ENCODE measurements at places on chromosomes 1 and 21.

DNA sequence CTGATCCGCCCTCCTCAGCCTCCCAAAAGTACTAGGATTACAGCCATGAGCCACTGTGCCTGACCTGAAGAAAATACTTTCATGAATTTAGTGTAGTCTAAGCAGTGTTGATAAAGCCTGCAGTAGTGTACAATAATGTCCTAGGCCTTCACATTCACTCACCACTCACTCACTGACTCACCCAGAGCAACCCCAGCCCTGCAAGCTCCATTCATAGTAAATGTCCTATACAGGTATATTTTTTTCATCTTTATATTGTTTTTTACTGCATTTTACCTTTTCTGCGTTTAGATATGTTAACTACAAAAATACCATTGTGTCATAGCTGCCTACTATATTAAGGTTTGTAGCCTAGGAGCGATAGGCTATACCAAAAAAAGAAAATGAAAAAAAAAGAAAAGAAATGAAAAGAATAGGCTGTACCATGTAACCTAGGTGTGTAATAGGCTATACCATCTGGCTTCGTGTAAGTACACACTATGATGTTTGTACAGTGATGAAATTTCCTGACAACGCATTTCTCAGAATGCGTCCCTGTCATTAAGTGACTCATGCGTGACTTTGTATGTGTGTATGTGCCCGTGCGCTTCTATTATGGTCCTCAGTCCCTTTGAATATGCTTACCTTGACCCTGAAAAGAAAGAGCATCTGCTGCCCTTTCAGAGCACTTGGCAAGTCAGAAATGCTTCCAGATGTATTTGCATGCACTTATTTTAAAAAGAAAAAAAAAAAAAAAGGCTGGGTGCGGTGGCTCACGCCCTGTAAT, 9.2 kb upstream of the SLAMF8 start:
- DNase-seq = no peak

DNA sequence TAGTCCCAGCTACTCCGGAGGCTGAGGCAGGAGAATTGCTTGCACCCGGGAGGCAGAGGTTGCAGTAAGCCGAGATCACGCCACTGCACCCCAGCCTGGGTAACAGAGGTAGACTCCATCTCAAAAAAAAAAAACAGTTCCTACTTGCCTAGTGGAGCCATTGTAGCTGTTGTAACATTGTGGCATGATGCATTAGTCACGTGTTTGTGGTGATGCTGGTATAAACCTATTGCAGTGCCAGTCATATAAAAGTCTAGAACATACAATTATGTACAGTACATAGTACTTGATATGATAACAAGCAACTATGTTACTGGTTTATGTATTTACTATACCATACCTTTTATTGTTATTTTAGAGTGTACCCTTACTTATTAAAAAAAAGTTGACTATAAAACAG, 16.2 kb downstream of the KYAT3 start:
- no peak for DNase-seq

- DNase-seq = no peak
Observed at GRCh38 chr1:156247460-156248322, at the start of gene PAQR6. Gene PAQR6, minus strand, starts transcription at chr1:156248056. Its CDS starts 1,325 bp downstream, at chr1:156246731.

DNA sequence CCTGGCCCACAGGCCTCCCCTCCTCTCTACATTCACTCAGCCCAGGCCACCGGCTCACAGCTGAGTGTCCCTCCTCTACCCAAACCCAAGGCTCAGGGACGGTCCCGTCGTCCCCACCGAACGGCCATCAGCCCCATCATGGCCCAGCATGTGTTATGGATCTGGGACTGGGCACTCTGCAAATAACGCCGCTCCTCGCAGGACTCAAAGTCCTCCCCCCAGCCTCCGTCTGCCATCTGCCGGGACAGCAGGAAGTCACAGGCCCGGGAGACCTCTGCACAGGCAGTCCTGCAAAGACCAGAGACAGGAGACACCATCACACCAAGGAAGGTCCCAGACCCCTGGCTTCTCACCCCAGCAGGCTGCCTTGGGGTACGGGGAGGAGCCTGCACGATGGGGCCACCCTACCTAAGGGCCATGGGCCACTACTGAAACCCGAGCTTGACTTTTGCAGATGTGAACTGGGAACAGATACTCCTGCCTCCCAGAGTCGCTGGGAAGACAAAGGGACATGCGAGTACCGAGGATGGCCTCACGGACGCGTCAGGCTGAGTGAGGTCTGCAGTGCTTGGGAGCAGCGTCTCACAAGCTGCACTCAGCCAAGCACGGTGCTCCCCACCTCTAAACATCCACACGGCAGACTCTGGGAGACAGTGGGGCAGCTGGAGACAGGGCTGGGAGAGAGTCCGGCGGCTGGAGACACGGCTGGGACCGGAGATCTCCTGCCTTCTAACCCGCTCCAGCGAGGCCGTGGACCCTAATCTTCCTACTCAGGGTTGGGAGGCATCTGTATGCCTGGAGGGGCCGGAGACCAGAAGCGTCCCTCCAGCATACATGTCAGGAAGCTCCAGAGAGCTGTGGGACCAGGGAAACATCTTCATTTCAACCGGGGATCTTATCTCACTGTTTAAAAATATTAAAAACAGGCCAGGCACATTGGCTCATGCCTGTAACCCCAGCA, 10.4 kb upstream of the SPATC1L start:
- no peak for DNase-seq

DNA sequence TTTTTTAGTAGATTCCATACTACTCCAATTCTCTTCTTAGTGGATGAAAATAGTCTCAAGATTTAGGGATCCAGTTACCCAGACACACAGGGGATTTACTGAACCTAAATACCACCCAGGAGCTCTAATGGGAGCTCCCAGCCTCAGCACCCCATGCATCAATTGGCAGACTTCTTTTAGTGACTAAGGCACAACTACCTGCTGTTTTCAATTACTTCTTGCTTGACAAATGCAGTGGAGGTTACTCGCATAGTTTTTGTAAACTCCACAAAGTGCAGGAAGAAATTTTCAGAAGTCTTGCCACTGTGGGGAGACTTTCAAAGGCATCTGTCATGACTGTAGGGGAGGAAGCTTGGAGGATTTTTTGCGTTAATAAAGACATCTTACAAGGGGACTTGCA, 35.5 kb upstream of the MAP10 start:
- no peak for DNase-seq

DNA sequence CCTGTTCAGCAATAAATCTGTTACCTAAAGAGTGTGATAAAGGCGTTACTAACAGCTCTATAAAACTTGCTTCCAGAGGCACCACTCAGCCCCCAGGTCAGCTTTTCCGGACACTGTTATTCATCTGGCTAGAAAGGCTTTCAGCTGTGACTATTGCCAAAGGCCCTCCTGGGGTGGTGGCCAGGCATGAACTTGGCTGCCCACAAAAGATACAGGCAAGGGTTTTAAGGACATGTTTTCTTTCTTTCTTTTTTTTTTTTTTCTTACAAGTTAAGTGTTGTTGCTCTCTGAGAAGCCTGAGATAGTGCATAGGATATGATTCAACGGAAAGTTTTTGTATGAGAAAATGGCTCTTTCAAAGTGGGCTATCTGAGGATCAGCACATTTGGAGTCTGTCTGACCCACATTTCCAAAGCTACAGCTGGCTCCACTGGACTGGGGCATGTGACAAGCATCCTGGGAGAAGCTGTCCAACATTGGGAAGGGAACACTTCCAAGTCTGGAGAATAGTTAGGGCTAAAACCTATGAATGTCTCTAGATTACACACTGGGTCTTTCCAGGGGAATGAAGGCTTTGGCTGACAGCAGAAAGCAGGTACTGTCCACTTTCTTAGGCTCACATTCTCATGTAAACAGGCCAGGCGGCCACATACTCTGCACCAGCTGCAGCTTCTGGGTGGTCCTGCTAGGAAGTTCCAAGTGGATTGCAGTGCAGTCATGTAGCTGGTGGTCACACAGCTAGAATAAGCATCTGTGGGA, 639.7 kb downstream of the LMO4 start:
- no peak for DNase-seq

DNA sequence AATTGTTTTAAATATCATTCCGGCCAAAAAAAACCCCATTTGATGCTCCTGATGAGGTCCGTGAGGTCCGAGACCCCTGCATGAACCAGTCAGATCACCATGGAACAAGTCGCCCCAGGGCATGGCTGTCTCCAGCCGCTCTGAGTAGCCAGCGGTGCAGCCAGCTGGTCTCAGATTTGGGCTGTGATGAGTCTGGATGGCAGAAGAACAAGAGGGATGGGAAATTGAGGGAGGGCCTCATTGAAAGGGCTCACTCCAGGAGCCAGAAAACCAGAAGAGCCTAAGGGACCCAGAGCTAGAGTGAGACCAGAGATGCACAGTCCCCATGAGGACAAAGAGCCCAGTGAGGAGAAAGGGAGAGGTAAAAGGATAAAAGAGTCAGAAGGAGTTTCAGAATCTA, 174.0 kb downstream of the TOMM20 start:
- DNase-seq = no peak

DNA sequence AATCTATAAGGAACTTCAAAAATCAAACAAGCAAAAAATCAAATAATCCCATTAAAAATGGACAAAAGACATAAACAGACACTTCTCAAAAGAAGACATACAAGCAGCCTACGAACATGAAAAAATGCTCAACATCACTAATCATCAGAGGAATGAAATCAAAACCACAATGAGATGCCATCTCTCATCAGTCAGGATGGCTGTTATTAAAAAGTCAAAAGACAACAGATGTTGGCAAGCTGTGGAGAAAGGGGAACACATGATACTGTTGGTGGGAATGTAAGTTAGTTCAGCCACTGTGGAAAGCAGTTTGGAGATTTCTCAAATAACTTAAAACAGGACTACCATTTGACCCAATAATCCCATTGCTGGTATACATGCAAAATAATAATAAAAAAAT, 226.4 kb downstream of the S1PR1 start:
- no peak for DNase-seq

DNA sequence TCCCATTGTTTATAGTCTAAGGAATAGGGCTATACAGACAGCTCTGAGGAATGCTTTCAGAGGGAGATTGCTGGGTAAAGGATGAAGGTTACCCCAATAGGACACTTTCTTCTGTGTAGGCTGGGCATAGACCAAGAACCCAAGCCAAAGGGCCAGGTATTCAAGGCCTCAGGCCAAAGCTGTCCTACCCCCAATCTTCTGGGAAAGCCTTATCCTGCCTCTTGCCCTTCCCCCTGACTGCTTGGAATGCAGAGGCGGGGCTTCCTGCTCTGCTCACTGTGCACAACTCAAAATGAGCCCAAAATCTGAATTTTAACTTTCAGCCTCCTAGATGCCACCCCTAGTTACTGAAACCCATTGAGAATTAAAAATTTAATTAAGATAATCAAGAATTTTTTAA, 2.2 kb downstream of the OR10Z1 start:
- DNase-seq = no peak

DNA sequence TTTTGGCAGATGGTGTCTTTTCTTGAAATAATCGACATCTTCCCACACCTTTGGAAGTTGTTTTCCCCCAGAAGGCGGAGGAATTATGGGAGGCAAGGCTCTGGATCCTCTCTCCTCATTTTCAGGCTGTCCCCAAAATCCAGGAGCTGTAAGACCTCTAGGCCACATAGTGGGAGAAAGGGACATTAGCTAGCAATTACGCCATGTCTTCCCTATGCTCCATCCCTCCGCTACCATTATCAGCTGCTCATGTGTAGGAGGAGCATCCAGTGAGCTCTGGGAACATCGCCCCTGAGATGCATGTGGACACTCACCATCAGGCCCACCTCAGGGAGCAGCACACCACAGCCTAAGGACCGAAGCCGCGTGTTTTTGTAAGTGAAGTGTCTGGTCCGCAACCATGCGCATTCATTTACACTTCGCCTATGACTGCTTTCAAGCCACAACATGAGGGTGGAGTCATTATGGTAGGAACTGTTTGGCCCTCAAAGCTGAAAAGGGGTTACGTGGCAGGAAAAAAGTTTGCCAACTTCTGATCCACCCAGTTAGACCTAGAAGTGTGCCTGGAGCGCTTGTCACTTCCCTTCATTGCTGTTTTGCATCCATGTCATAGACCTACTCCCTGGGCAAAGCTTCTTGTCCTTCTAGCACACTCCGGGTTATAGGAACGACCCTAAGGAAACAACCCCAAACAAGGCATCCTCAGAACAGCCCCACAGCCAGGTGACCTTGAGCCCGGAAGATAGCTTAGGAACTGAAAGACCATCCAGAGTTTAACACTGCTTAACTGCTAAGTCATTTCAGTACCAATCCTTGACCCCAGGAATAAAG, 85.5 kb downstream of the C1orf94 start:
- DNase-seq = no peak

- no peak for DNase-seq
Observed at GRCh38 chr1:222919478-222919865, 104.6 kb downstream of the DISP1 start.

DNA sequence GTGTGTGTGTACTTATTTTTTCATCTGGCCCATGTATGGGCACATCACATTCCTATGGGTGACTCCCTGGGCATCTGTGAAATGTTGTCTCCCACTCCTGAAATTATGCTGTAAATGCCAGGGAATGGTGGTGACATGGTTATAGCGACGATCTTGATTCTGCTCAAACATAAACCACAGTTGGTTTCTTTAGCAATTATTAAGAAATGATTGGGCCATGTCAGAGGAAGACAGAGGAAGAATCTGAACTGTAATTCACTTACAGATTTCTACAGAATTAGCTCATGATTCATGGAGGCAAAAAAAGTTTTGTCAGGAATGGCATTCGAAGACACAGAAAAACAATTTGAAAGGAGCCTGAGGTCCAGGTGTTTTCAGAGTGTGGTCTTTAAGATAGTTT, 25.8 kb upstream of the KCNE1 start:
- no peak for DNase-seq

GRCh38 chr1:100794748-100795645, 75.5 kb downstream of the VCAM1 start:
- DNase-seq = no peak

DNA sequence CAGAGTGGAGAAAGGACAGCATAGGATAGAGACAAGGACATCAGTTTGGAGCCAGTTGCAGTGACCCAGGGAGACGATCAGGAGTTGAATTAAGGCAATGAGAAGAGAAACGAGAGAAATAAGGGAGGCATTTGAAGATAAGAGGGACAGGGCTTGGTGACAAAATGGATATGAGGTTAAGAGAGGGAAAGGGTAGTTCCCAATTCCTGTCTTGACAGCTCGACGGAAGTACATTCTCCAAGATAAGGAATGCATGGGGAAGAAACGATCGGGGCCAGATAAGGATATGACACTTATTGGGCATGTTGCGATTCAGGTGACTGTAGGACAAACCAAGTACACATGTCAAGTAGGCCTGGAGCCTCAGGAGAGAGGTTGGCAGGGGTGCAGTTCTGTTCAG, 18.7 kb upstream of the KCNN3 start:
- no peak for DNase-seq

DNA sequence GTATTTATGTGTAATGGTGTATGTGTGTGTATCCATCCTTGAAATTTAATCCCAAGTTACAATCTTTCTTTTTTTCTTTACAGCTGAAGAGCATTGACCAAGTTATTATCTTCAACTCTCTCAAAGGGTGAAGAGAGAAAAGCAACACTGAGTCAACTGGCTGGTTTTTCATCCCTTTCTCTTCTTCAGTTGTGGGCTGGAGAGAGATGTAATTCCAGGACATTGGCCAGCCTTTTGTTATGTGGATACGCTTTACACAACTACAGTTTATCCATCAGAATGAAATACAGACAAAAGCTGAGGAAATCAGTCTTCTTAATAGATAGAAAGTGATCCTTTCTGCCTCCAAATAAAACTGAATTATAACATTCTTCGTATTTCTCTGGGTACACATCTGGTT, 357.0 kb upstream of the NCAM2 start:
- no peak for DNase-seq

- DNase-seq = no peak
Observed at GRCh38 chr21:25589887-25590286, 17.4 kb downstream of the MRPL39 start.

All from stimulated activated CD4-positive, alpha-beta T cell treated with anti-CD3 and anti-CD28 coated beads, Interleukin-2, amount 100 ng/mL, for 48 hours (primary cell).